Stimulated activated CD8-positive, alpha-beta memory T cell treated with anti-CD3 and anti-CD28 coated beads, Interleukin-15, amount 100 ng/mL, for 24 hours (primary cell): ENCODE measurements at places on chromosomes 3 and 15.

DNA sequence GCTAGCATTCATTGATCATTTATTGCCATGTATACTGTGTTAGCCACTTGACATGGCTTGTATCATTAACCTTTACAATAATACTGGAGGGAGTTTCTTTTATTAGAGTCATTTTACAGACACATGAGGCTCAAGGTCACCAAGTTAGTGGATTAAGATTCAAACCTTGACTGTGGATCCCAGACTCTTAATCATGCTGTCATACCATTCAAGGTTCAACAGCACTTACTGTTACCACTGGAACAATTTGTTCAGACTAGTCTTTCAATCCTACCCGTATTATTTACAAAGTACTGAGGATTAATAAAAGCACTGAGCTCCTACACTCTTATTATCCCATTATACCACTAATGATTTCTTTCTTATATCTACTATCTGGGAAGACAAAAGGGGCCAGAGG, 1.2 kb downstream of the COX17 start:
- no peak for DNase-seq

DNA sequence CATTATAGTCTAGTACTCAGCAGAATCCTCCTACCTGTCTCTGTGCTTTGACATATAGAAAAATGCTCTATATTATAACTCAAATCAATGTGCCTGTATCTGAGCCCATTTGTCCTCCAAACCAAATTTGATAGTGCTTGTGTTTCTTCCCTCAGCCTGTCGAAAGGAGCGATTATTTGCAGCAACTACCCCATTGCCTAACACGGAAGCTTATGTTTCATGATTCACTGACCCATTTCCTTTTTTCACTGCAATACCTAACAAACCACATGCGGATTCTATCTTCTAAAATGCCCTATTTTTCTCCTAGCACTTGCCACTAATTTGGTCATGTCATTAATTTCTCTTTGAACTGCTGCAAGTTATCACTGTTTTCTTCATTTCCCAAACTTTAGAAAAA, 1220.6 kb upstream of the CADM2 start:
- no peak for DNase-seq

DNA sequence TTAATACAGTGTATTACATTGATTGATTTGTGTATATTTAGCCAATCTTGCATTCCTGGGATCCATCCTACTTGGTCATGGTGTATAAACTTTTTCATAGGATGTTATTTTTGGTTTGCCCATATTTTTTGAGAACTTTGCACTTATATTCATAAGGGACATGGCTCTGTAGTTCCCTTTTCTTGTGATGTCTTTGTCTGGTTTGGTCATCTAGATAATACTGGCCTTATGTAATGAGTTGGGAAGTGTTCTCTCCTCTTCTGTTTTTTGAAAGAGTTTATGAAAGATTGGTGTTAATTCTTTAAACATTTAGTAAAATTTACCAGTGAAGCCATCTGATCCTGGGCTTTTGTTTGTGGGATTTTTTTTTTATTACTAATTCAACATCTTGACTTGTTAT, 9.6 kb downstream of the CHST13 start:
- DNase-seq = no peak

- no peak for DNase-seq
These were observed 39.2 kb downstream of the MBNL1 start for GRCh38 chr3:152307829-152308474.

GRCh38 chr3:141646760-141647561, 91.1 kb upstream of the RNF7 start:
- no peak for DNase-seq

DNA sequence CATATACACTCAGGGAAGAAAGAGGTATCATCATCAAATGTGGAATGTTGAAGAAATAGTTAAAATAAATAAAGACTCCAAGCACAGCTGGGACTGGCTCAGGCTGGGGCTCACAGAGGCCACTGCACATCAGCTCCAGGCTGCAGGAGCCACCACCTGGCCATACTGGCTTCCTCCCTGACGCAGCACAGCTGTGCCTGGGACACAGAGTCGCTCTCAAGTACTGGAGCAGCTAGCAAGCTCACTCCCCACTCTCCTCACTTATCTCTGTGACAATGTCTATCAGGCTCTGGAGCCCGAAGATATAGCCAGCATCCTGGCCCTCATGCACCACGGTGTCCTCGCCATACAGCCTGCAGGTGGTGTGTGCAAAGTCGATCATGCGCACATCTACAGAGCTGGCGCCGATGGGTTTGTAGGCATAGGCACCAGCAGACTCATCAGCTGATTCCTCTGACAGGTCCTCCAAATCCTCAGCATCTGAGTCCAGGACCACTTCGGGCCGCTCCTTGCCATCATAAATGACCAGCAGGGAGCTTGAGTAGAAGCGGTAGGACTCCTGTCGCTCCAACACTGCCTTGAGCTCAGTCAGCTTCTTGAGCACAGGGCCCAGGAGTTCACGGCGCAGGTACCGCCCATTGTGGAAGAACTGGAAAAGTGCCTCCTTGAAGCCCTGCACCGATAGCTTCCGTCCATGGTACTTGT, 2.5 kb upstream of the NCKIPSD start:
- DNase-seq = no peak

- no peak for DNase-seq
These were observed 65.2 kb downstream of the MYLK start for GRCh38 chr3:123818921-123819429.

- no peak for DNase-seq
These were observed 841 bp downstream of the POGLUT1 start for GRCh38 chr3:119469418-119470189.

DNA sequence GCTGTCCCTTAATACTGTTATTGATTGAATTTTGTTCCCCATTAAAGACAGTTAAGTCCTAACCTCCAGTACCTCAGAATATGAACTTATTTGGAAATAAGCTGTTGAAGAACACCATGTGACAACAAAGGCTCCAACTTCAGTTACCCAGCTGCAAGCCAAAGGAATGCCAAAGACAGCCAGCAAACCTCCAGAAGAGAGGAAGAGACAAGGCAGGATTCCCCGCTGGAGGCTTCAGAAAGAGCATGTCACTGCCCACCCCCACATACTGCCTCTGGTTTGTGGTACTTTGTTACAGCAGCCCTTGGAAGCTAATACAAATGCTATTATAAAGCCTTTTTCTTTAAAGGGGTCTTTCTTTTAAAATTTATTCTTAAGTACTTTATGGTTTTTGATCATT, 18.4 kb upstream of the NEK10 start:
- no peak for DNase-seq

- DNase-seq = no peak
These were observed 6.0 kb downstream of the ONECUT1 start for GRCh38 chr15:52783929-52784798.

DNA sequence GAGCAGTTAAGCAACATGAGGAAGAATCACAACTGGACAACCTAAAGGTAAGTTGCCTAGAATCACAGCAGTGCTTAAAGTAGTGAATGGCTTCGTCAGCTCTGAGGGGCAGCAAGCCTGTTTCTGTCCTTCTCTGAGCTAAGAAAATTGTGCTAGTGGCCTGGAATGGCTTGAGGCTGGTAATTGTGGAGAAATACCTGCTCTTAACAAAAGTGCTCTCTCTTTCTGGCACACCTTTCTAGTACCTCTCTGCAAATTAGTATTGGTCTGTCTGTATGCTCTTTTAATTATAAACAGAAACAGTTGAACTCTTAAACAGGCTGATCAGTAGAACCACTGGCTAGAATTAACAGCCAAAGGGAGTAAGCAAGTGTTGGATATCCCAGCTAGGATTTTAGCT, 11.6 kb downstream of the SNX1 start:
- no peak for DNase-seq

GRCh38 chr15:39426552-39427532, 154.0 kb upstream of the THBS1 start:
- peak; percentile 39 for DNase-seq

- DNase-seq = no peak
These were observed 46.0 kb downstream of the RPL39L start for GRCh38 chr3:187093320-187093719.

DNA sequence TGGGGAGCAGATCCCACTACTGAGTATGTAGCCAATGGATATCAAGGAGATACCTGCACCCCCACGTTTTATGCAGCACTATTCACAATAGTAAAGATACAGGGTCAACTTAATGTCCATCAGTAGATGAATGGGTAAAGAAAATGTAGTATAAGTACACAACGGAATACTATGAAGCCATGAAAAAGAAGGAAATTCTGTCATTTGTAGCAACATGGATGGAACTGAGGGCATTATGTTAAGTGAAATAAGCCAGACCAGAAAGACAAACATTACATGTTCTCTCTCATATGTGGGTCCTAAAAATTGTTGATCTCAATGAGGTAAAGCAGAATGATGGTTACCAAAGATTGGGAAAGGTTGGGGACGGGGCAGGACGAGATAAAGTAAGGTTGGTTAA, 14.6 kb downstream of the PP2D1 start:
- no peak for DNase-seq

DNA sequence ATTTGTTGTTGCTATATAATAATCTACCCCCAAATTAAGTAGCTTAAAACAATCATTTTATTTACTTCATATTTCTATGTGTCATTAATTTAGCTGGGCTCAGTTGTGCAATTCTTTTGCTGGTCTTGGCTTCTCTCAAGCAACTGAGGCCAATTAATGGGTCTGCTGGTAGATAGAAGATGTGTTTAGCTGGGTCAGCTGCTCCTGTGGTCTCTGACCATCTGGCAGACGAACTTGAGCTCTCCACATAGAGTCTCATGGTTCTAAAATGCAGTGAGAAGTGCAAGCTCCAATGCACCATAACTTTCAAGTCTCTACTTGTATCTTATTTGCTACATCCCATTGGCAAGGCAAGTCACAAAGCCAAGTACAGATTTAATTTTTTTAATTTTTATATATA, 515.6 kb downstream of the ZIC1 start:
- DNase-seq = no peak

DNA sequence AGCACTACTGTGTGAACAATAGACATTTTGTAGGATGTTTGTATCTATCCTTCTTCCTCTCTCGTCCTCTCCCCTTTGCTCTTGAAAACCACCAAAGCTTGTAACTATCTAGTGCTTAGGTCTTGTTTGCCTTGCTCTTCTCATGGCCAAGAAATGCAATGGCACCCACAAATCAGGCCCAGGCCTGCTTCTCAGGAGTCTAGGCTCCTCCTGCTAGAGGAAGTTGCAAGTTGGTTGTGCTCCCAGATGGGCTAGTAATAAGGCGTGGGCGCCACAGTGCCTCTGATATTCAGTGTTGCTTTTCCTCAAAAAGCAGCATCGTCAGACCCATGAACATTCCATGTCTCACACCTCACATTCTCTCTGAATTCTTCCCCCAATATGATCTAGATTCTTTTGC, 28.7 kb downstream of the ZNF385D start:
- DNase-seq = no peak

- DNase-seq = no peak
These were observed 822 bp upstream of the FBN1 start for GRCh38 chr15:48646331-48646730.

- DNase-seq = no peak
These were observed 111.4 kb upstream of the ALCAM start for GRCh38 chr3:105255350-105255749.

DNA sequence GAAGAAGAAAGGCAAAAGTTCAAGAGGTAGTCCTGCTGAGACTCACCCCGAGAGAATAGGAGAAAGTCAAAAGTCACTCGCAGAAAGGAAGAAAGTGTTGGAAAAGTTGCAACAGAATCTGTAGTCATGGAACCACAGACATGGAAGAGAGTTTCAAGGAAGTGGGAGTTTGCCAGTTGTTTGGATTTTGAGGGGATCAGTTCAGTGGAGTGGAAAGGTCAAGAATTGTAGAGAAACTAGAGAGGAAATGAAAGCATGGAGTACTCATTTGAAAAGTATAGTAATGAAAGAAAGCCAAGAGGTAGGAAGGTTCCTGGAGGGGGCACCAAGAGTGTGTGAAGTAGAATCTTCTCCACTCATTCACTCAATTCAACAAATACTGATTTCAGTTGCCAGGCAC, 34.7 kb downstream of the SPTSSB start:
- no peak for DNase-seq

- no peak for DNase-seq
These were observed 12.8 kb downstream of the TBC1D21 start for GRCh38 chr15:73885954-73886700.

- DNase-seq = no peak
These were observed 75.9 kb upstream of the ATP2B2 start for GRCh38 chr3:10581251-10581650.
